Mesothelial cell of epicardium (in vitro differentiated cells): ENCODE measurements at places on chromosomes 11 and 22.
A peak's percentile ranks its signal among the peaks of the same experiment; 100 is the strongest.

GRCh38 chr22:16963189-16963945 lies 44.7 kb downstream of the GAB4 start:
- no peaks in the 10 kb centered on the region for H3K27me3 ChIP-seq
- H3K4me1 ChIP-seq = no peaks in the 10 kb centered on the region
- H3K4me3 ChIP-seq = no peak overlapping the region
- peak; percentile 31 for DNase-seq
- peaks cover 5% of the 10 kb centered on the region for H3K36me3 ChIP-seq
- H3K27ac ChIP-seq = no peak overlapping the region

DNA sequence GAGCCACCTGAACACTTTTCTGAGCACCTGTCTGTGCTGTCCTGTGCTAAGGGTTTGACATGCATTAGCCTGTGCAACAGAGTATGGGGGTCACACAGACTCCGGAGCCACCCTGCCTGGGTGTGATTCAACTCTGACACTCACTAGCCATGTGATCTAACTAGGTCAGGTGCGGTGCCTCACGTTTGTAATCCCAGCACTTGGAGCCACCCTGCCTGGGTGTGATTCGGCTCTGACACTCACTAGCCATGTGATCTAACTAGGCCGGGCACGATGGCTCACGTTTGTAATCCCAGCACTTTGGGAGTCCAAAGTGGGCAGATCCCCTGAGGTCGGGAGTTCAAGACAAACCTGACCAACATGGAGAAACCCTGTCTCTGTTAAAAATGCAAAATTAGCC lies 11.4 kb downstream of the UBE2L6 start:
- H3K27me3 ChIP-seq = no peaks in the 10 kb centered on the region
- no peak overlapping the region for H3K4me3 ChIP-seq
- H3K4me1 ChIP-seq = no peaks in the 10 kb centered on the region
- peaks cover 23% of the 10 kb centered on the region for H3K36me3 ChIP-seq
- no peak overlapping the region for H3K27ac ChIP-seq
- no peak for DNase-seq

DNA sequence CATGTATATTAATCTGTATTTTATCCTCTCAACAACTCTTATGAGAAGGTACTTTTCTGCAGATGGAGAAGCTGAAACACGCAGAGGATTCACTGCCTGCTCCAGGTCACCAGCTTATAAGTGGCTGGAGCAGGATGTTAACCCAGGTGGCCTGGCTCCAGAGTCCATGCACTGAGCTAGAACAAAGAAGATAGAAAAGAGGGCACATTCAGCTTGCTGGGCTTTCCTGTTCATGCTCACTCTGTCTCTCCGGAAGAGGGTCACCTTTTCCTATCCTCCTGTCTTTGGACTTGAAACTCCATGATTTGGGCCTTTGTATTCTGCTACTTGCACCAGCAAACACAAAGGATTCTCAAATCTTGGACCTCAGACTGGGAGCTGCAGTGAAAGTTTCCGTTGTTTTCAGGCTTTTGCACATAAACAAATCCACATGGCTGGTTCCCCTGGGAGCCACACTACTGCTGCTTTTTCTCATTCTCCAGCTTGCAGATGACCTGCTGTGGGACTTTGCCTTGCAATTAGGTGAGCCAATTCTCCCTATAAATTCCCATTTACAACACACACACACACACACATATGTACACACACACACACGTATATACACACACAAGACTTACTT lies 117.3 kb upstream of the GRK3 start:
- peaks cover 3% of the 10 kb centered on the region for H3K36me3 ChIP-seq
- peak overlapping the region; percentile 88 for H3K4me3 ChIP-seq
- peaks cover 27% of the 10 kb centered on the region for H3K4me1 ChIP-seq

GRCh38 chr11:9777525-9777924 lies 113.6 kb downstream of the SWAP70 start:
- H3K27ac ChIP-seq = peak overlapping the region; percentile 81
- H3K4me1 ChIP-seq = peaks cover 32% of the 10 kb centered on the region
- H3K4me3 ChIP-seq = no peak overlapping the region
- H3K27me3 ChIP-seq = no peaks in the 10 kb centered on the region
- no peak for DNase-seq
- H3K36me3 ChIP-seq = peaks cover 37% of the 10 kb centered on the region

GRCh38 chr11:126444072-126444471 lies 88.6 kb downstream of the ST3GAL4 start:
- no peaks in the 10 kb centered on the region for H3K36me3 ChIP-seq
- no peak overlapping the region for H3K27ac ChIP-seq
- no peak for DNase-seq
- no peak overlapping the region for H3K4me3 ChIP-seq

GRCh38 chr11:62611705-62612365 lies 740 bp downstream of the EML3 start:
- H3K27ac ChIP-seq = peak overlapping the region; percentile 94
- H3K36me3 ChIP-seq = peaks cover 7% of the 10 kb centered on the region
- peak overlapping the region; percentile 90 for H3K4me3 ChIP-seq
- H3K4me1 ChIP-seq = peaks cover 20% of the 10 kb centered on the region

GRCh38 chr11:93249459-93250220 lies 51.8 kb upstream of the SLC36A4 start:
- H3K36me3 ChIP-seq = peaks cover 4% of the 10 kb centered on the region
- DNase-seq = no peak
- no peaks in the 10 kb centered on the region for H3K27me3 ChIP-seq
- no peak overlapping the region for H3K27ac ChIP-seq
- H3K4me1 ChIP-seq = peaks cover 4% of the 10 kb centered on the region
- H3K4me3 ChIP-seq = no peak overlapping the region

DNA sequence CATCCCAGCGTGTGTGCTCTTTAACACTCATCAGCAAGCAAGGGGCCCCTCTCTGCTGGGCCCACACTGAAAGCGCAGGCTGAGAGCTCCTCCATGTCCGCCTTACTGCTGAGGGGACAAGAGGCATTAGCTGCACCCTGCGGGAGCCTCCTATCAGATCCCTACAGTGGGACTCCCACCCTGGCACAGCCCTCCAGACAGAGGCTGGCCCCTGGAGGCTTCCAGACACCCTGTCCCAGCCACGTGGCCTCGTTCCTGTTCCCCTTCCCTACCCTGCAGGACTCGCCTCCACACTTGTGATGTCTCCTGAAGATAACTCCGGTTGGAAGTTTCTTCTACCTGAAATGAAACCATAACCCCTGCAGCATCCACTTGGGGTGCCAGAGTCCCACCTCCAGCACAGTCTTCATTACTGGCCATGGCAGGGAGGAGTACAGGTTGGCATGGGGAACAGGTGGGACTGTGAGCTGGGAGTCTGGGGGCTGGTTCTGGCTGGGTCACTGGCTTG lies 5.0 kb upstream of the SH3BP1 start:
- H3K36me3 ChIP-seq = peaks cover 6% of the 10 kb centered on the region
- H3K27me3 ChIP-seq = no peaks in the 10 kb centered on the region
- H3K4me3 ChIP-seq = peak overlapping the region; percentile 43
- H3K4me1 ChIP-seq = peaks cover 28% of the 10 kb centered on the region

- DNase-seq = no peak
- H3K27me3 ChIP-seq = no peaks in the 10 kb centered on the region
- H3K4me1 ChIP-seq = peaks cover 23% of the 10 kb centered on the region
- no peaks in the 10 kb centered on the region for H3K36me3 ChIP-seq
- H3K4me3 ChIP-seq = no peak overlapping the region
- no peak overlapping the region for H3K27ac ChIP-seq
These were observed 31.6 kb downstream of the ZNF214 start for GRCh38 chr11:6988506-6988905.

GRCh38 chr11:47403571-47403970 lies 4.8 kb upstream of the SLC39A13 start:
- H3K36me3 ChIP-seq = no peaks in the 10 kb centered on the region
- no peak overlapping the region for H3K27ac ChIP-seq
- H3K4me1 ChIP-seq = peaks cover 23% of the 10 kb centered on the region
- no peaks in the 10 kb centered on the region for H3K27me3 ChIP-seq
- no peak overlapping the region for H3K4me3 ChIP-seq

- H3K27me3 ChIP-seq = no peaks in the 10 kb centered on the region
- H3K36me3 ChIP-seq = no peaks in the 10 kb centered on the region
- no peak for DNase-seq
These were observed 88.5 kb downstream of the TENM4 start for GRCh38 chr11:79352349-79352703.

DNA sequence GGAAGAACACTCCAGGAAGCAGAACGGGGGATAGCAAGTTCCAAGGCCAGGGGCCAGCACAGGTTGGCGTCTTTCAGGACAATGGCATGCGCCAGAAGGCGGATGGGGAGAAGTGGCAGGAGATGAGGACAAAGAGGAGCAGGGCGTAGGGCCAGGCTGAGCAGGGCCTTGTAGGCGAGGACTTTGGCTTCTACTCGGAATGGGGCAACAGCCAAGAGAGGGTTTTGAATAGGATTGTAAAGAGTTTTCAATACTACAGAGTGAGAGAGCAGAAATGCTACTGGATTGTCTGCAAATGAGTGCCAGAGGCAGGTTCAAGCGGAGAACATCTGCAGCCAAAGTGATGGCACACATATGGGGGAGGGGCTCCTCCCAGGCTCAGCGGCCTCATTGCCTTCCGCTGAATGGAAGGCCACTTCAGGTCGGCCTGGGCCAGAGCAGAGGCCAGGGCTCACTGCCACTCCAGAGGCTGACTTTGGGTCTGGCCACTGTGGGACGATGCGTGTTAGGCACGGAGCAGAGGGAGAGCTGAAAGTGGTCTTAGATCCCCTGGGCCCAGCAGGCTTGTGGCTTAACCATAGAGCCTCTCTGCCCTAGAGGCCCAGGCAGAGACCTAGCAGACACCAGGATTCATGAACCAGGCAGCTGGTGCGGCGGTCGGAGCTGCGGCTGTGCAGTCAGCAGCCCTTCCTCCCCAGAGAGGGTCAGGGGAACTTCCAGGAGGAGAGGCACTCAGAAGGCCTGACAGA lies 118.2 kb downstream of the DSCAML1 start:
- no peak overlapping the region for H3K27ac ChIP-seq
- peaks cover 36% of the 10 kb centered on the region for H3K27me3 ChIP-seq
- peaks cover 2% of the 10 kb centered on the region for H3K4me1 ChIP-seq
- no peaks in the 10 kb centered on the region for H3K36me3 ChIP-seq
- no peak for DNase-seq

GRCh38 chr22:36245805-36246356 lies 6.6 kb upstream of the APOL2 start:
- peaks cover 6% of the 10 kb centered on the region for H3K4me1 ChIP-seq
- DNase-seq = no peak
- H3K27ac ChIP-seq = no peak overlapping the region

- no peak overlapping the region for H3K27ac ChIP-seq
- H3K4me3 ChIP-seq = no peak overlapping the region
- peaks cover 25% of the 10 kb centered on the region for H3K4me1 ChIP-seq
- peak; percentile 25 for DNase-seq
These were observed 74.6 kb upstream of the KCNQ1OT1 start for GRCh38 chr11:2774173-2775082.

- H3K4me3 ChIP-seq = no peak overlapping the region
- peak overlapping the region; percentile 43 for H3K27ac ChIP-seq
- H3K4me1 ChIP-seq = peaks cover 11% of the 10 kb centered on the region
- DNase-seq = no peak
- peaks cover 4% of the 10 kb centered on the region for H3K36me3 ChIP-seq
These were observed 10.4 kb downstream of the NUP98 start for GRCh38 chr11:3786781-3787428.

- peaks cover 15% of the 10 kb centered on the region for H3K4me1 ChIP-seq
- no peak for DNase-seq
- no peaks in the 10 kb centered on the region for H3K36me3 ChIP-seq
These were observed 992 bp downstream of the LGALS12 start for GRCh38 chr11:63506876-63507275.

- no peak overlapping the region for H3K27ac ChIP-seq
- H3K36me3 ChIP-seq = peaks cover 11% of the 10 kb centered on the region
- H3K4me1 ChIP-seq = peaks cover 38% of the 10 kb centered on the region
- no peaks in the 10 kb centered on the region for H3K27me3 ChIP-seq
- no peak for DNase-seq
These were observed 73.7 kb downstream of the PHF21A start for GRCh38 chr11:46047520-46047919.

DNA sequence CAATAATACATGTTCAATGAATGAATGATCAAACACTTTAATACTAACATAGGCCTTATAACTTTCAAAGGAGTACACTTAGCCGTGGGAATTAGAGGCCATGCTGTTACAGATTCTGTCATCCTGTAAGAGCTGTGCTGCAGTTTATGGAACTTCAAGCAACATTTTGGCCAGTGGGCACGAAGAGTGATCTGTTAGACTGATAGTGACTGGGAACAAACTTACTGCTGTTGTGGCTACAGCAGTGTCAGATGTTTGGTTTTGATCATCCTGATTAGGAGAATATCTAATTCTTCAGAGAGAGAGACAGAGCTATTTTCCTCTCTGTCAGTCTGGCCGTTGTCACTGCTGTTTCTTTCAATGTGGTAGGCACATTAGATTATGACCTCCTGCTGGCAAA lies 348.9 kb downstream of the NELL1 start:
- H3K36me3 ChIP-seq = no peaks in the 10 kb centered on the region
- DNase-seq = no peak
- H3K4me3 ChIP-seq = no peak overlapping the region
- H3K27me3 ChIP-seq = peaks cover 4% of the 10 kb centered on the region

- H3K4me3 ChIP-seq = no peak overlapping the region
- H3K4me1 ChIP-seq = peaks cover 5% of the 10 kb centered on the region
- no peak overlapping the region for H3K27ac ChIP-seq
These were observed 105.3 kb downstream of the CTTN start for GRCh38 chr11:70503468-70504221.
